ENCODE measurements at places on chromosomes 3 and 15. TPM values are rescaled to one million over a fixed set of nuclear protein-coding genes. Genes with fewer than 3 reads are reported as not detected.

GRCh38 chr15:50059883-50060282, 59.1 kb downstream of the ATP8B4 start:
- no peak for DNase-seq

GRCh38 chr3:166471074-166471767, 634.0 kb upstream of the BCHE start:
- DNase-seq: no peak

Gene PDIA3
- 525 TPM for total RNA-seq

DNA sequence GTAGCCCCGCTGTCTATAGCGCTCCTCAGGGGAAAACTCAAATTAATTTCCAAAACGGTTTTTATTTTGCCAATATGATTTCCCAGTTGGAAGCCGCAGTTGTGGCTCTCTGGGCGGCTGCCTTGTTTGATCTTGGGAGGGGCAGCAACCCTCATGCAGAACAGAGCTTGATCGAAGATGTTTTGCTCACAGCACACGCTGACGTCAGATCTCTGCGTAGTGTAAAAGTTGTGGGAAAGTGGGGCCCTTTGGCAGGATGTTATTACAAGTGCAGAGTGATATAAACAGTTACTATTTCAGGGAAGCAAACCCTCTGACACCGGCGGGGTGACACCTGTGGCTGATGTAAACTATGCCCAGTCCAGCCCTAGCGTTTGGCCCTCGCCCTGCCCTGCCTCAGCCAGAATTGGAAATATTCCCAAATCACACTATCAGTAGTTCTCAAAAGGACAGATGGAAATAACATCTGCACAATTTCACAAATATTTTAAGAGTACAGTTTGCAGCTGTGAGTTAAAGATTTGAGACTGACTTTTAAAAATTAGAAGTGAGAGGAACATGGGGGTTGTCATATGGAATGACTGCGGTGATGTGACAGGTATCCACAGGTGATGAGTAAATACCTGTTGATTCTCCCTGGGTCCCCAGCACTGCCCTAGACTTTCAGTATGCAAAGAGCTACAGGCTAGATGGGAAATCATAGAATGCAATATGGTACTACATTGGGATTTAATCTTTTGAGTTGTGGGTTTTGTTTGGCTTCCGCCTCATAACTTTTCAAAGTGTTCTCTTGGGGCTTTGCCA, 1.7 kb downstream of the SYNM start:
- no peak for DNase-seq

DNA sequence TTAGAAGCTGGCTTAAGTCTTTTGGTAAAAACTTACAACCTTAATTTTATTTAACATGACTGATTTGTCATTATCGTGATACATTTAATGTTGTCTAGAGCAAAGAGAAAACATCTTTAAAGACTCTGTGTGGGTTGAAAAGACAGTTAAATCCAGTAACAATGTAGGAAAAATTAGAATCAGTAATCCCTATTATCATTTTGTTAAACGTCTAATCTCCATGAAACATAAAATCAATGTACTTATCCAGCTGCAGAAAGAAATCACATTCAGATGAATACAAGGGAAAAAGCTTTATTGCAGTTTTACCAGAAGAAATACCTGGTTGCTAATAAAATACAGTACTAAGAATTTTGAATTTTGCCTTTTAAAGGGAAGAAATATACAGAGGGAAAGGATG, 21.2 kb upstream of the SETMAR start:
- no peak for DNase-seq

Gene CLDN11
- total RNA-seq: 2.4 TPM
